ENCODE measurements at places on chromosomes 2 and 18.

- DNase-seq = no peak
These were observed 62.9 kb downstream of the POMC start for GRCh38 chr2:25105336-25106085.

GRCh38 chr2:101038455-101039255, 36.6 kb downstream of the RPL31 start:
- DNase-seq = no peak

DNA sequence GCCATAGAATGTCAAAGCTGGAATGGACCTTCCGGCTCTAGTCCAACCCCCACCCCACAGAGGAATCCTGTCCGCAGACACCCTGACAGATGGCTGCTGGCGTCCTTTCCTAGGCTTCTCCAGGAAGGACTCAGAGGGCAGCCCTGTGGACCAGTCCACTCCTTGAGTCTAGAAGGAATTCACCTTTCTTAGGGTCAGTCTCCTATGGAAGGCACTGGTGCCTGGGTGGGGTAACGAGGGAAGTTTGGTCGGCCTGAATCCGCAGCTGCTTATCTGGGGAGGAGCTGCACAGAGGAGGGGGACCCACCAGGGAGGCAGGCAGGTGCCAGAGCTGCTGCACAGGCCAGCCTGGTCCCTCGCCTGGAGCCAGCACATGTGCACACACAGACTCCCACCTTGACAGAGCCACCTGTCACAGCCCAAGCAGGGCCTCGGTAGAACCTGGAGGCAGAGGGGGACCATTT, 2.5 kb downstream of the DNMT3A start:
- no peak for DNase-seq

GRCh38 chr2:168684921-168685599, 117.4 kb upstream of the NOSTRIN start:
- no peak for DNase-seq

GRCh38 chr18:79643054-79643984, 36.3 kb upstream of the CTDP1 start:
- peak; percentile 12 for DNase-seq

DNA sequence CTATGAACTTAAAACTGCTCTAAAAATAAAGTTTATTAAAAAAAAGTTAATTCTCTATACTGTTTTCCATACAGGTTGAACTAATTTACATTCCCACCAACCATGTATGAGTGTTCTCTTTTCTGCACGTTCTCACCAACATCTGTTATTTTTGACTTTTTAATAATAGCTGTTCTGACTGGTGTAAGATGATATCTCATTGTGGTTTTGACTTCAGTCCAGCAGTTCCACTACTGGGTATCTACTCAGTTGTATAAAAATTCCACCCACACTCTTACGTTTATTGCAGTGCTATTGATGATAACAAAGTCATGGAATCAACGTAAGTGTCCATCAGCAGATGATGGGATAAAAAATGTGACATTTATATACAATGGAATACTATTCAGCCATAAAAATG, 33.7 kb downstream of the SPAG16 start:
- DNase-seq = no peak

DNA sequence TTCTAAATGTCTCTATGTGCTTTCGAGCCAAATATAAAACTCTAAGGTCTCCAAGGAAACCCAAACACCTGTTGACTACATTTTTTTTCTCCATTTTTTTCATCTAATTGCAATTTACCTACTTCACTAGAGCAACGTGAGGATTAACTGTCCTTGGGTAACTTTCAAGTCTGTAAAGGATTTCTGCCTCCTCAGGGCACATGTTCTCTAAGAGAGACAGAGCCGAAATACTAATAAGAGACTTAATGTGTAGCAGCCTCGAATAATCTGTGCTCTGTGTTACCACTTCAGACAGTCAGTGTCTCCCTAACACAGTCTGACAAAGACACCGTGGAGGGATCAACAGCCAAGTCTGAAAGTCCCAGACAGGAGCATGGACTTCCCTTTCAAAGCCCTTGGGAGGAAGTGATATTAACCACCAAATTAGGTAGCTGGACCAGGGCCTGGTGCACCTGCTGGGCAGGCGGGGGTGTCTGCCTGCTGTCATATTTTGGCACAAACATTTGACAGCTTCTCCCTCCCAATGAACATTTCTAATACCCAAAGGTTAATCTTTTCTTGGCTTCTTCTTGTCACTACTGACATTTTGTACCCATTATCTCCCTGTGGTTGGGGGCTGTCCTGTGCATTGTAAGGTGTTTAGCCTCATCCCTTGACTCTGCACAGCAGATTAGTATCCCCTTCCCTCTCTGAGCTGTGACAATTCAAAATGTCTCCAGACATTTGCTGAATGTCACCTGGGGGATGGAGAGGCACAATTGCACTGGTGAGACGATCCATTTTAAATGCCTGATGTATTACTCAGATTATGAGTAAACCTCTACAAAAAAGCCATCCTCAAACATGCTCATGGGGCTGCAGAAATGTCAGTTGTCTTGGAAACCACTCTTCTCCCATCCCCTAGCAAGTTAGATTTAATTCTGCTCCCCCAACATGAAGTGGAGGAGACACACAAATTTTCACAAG, 45.7 kb upstream of the LYPD1 start:
- no peak for DNase-seq

- DNase-seq = no peak
These were observed 22.1 kb upstream of the ANKRD44 start for GRCh38 chr2:197332641-197333040.

DNA sequence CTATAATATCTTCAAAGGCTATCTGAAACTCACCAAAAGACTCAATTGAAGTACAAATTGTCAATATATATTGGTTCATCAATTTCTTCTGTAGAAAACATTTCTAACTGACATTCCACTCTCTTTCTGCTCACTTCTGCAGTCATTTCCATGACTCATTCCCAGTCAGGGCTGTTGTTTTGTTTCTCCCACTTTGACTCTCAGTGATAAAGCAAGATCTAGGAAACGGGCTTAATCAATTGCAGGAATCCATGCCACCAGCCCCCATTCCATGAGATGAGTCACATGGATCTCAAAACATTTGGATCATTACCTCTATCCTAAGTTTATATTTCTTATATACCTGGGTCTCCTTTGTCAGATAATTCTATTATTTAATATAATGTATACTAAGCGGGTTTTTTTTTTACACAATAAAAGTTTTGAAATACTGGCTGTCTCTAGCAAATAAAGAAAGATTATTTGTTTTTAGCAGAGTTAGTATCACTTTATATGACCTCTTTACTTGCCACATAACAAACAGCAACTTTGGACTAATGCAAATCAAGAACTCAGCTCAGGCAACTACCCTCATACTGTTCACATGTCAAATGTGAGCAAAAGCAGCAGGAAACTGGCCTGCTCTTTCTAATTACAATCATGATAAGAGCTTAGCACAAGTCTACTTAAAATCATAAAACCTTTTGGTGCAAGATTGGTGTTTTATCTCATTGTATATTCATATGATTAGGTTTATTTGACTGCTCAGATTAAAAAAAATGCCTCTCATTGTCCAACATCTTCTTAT, 251.1 kb upstream of the PIK3C3 start:
- no peak for DNase-seq

GRCh38 chr18:31252522-31252921, 65.4 kb upstream of the DSG1 start:
- no peak for DNase-seq

DNA sequence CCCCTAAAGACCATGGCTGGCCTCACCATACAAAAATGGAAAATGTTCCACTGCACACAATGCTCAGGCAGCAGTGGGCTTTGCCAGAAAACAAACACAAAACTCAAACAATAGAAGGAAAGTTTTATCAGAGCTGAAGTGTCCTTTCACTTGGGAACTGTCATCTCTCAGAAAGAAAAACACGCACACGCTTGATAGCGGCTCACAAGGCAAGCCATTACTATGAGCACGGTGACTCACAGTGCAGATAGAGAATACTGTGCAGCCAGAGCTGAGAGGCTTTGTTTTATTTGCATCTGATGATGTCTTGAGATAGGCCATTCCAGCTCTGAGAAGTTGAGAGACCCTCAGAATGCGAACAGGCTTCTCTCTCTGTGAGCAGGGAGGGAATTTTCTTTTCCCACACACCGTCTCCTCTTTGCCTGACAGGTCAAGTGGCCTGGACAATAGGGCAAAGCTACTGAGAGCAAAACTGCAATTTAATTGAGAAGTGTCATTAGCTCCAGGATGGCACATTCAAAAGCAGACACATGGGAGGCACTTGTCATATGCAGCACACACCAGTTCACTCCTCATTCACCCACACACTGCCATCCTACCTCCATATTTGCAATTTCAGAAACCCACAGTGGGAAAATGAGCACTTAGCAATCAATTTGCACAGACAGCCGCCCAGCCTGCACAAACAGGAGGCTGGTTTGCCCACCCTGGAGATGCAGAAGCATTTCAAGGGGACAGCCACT, 236.6 kb downstream of the SS18 start:
- DNase-seq = no peak

GRCh38 chr18:63449426-63449825, 27.1 kb upstream of the VPS4B start:
- no peak for DNase-seq

DNA sequence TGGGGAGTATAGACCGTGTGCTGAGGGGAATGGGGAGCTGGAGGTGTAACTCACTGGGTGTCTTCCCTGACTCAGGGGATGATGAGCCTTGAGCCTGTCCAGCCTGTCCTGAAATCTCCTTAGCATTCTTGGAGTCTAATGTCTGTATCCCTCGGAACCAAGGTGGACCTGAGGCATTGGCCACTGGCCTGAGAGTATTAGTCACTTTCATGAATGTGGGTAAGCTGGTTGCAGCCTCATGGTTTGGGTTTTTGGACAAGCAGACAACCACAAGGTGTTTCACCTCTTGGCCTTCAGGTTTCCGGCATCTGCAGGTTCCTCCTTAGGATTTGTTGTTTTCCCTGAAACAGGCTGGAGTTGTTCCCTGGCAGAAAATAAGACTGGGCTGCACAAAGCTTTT, 63.2 kb downstream of the PRKCE start:
- no peak for DNase-seq

- no peak for DNase-seq
These were observed 27.3 kb downstream of the CCDC85A start for GRCh38 chr2:56211048-56211447.

- no peak for DNase-seq
These were observed 846.9 kb upstream of the VRK2 start for GRCh38 chr2:57199663-57200062.

- DNase-seq = no peak
These were observed 30.1 kb downstream of the TGIF1 start for GRCh38 chr18:3479978-3480509.

- no peak for DNase-seq
These were observed 19.4 kb upstream of the SP5 start for GRCh38 chr2:170695521-170696410.

DNA sequence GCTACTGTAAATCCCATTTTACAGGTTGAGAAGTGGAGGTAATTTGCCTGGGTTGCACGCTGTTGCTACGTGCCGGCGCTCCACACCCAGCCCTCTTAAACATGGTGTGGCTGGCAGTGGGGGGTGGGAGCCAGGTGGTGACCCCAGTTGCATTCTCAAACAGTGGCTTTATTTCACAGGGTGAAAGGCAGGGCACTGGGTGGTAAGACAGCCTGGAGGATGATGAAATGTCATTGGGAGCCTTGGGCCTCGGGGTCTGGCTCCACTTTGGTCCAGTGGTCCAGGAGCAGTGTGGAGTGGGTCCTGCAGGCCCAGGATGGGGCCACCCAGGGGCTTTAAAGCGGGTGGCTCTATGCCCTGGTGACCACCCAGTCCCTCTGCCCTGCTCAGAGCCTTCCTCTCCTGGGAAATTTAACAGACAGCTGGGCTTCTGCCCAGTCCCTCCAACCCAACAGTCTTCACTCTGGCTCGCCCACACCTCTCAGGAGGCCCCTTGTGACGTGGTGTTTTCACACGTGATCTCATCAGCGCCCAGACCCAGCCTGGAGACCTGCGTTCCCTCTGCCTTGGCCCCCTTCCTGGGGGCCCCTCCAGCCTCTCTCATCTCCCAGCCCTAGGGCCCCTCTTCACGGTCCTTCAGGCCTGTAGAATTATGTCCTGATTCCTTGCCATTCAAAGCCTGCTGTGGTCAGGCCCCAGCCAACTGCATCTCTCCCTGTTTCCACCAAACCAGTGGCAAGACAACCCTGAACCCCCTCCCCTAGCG, 92.5 kb downstream of the INHBB start:
- DNase-seq = no peak

- no peak for DNase-seq
These were observed 2.2 kb downstream of the NOL4 start for GRCh38 chr18:34222307-34223163.

DNA sequence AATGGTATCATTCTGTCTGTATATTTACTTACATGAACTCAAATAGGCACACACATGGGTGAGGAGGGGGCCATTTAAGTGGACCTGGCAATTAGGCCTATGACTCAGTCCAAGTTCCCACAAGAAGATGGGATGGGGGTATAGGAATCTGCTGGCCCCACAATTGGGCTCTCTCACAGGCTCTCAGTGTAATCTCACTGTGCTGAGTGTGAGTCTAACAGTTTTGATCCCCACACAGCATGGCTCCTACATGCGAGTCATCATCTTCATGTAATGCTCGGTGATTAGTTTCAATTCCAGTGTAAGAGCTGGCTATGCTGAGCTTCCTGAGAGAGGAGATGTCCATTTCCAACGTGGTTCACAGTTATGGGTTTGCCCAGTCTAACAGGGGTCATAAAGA, 114.0 kb downstream of the GATA6 start:
- no peak for DNase-seq

GRCh38 chr2:28185891-28186290, 206.8 kb upstream of the FOSL2 start:
- no peak for DNase-seq

Measured in CD4-positive, alpha-beta T cell treated with Interleukin-17A for 1 hour (primary cell).